Kidney epithelial cell (primary cell): ENCODE measurements at places on chromosomes 5 and 9.

DNA sequence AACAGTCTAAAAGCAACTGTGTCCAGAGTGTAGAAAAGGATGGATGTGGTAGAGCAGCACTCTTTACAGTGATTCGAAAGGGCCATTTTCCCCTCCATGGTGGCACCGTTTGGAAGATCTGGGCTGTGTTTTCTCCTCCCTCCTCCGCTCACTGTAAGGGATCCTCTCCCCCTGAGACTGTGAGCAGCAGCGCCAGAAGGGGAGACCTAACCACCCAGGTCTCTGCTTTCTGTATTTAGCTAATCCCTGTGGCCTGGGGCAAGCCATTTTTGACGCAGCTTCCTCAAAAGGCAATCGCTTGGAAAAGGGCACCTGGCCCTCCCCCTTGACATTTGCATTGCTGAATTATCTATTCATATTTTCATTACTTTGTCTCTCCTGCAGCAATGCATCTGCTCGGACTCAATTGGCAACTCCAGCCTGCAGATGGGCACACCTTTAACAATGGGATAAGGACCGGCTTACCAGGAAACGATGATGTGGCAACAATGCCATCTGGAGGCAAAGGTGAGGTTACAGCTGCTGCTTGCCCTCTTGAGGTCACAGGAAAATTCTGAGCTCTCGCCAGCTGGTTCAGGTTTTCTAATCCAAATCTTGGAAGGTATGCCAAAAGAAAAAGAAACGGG lies 244.3 kb upstream of the WWC1 start:
- peak; percentile 42 for DNase-seq

DNA sequence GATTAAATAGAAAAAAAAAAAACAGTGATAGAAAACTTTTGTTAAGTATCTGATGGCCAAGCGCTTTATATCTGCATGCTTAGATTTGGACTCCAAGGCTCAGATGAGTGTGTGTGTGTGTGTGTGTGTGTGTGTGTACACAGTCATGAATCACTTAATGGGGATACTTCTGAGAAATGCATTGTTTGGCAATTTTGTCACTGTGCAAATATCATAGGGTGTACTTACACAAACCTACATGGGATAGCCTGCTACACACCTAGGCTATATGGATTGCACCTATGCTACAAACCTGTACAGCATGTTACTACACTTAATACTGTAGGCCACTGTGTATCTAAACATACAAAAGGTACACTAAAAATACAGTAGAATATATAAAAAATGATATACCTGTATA lies 635.6 kb upstream of the NUDT12 start:
- DNase-seq = no peak

DNA sequence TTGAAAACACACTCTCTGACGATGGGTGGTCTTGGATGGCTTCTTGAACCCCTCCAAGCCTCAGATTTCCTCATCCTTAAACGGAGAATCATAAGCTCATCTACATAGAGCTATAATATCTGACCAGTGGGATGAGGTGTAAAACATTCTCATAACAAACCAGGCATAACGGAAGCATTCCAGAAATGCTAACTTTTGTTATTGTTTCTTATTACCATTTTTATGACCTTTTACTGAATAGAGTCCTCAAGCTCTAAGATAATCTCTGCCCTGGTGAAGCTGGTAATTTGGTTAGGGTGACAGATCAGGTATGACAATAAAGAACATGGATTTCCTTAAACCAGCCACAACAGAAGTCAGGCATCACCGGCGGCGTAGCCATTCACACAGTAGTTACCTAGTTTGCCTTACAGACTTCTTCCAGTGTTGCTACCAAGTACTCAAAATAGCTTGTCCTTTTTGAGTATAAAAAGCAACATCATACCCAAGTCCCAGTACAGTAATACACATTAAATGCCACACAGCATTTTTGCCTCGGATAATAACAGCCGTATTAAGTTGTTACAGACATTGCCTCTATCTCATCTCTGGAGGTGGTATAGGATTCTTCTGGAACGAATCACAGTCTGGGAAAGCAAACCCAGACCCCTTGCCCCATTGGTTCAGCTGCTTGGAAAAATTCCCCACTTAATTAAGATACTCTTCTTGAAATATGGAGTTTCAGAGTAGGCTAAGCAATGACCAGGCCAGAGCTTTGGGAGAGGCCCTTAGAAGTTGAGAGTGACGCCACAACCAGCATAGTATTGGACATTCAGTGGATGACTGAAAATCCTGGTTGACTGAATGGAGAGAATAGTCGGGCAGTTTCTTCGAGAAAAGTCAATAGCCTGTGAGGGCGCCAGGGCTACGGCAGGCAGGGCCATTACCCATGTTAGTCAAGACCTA lies 252.5 kb downstream of the SLIT3 start:
- no peak for DNase-seq

GRCh38 chr5:15577132-15577531 lies 77.2 kb downstream of the FBXL7 start:
- DNase-seq = no peak

GRCh38 chr5:92518318-92518904 lies 1062.6 kb downstream of the NR2F1-AS1 start:
- no peak for DNase-seq

- no peak for DNase-seq
Observed at GRCh38 chr5:29899583-29899982, 1293.9 kb upstream of the CDH6 start.

GRCh38 chr5:128007939-128008338 lies 75.6 kb upstream of the SLC12A2 start:
- no peak for DNase-seq

DNA sequence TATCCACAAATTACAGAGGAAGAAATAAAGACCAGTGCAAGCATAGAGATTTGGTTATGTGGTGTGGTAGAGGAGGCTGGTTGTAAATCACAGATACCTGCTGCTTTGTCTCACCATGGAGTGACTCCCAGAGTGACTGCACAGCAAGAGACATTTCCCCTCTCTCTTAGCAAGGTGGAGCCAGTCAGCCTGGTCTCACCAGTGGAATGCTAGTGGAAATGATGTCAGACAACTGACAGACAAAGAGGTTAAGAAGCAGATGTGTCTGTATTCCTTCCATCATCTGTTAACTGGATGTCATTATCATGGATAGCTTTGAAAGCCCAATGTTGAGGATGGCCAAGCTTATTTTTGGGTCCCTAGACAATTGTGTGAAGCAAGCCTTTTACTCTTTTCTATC lies 509.4 kb upstream of the SEMA6A start:
- DNase-seq = no peak

GRCh38 chr9:14111696-14112095 lies 202.2 kb downstream of the NFIB start:
- DNase-seq = no peak

GRCh38 chr9:108894225-108894997 lies 32.3 kb downstream of the ACTL7A start:
- DNase-seq = no peak

GRCh38 chr9:95729669-95730368 lies 145.7 kb upstream of the ERCC6L2 start:
- no peak for DNase-seq

DNA sequence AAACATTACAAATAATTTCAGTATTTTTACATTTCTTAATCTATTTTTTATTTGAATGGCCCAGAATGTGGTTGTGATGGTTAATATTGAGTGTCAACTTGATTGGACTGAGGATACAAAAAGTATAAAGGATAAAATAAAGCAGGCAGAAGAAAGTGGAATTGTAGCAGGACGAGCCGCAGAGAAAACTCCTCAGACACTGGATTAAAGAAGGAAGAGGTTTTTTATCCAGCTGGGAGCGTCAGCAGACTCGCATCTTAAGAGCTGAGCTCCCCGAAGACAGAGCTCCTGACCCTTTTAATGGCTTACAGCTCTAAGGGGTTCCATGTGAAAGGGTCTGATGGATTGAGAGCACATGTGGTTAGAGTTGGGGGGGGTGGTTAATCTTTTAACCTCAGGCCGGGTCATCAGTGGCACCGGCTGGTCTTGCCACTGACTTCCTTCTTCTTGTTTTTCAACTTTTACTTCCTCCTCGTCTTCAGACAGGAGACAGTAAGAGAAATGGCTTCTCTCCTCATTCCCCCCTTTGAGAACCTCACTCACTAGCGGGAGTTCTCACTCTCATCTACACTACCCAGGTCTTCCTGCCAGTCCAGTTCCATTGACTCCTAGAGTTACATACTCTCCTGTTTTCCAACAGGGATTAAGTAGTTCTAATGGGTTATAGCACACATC lies 80.0 kb downstream of the TMEM161B start:
- no peak for DNase-seq

DNA sequence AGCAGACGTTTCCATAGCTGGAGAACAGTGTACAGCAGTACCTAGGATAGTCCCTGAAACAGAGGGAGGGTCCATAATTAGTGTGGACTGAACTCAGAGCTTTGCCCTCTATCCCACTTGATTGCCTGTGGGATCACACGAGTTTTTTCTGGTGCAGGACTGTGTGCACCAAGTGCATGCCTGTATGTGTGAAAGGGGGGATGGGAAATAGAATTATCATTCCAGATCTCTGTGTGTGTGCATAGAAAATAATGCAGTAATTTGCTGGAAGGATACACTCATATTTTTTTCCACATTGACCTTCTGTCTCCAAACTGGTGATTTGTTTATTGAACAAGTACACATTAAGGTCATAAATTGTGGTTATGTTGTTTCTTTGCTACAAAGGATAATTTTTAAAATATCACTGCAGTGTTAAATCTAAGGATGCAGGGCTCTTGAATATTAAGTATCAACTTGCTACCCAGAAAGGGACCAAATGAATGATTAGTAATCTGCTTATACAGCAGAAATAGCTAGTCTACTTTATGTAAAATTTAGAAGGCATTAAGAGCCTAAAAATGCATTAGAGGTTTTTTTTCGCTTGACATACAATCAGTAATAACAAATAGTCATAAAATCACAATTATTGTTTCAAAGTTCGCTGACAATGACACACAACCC lies 292.9 kb downstream of the CDH18 start:
- DNase-seq = no peak

DNA sequence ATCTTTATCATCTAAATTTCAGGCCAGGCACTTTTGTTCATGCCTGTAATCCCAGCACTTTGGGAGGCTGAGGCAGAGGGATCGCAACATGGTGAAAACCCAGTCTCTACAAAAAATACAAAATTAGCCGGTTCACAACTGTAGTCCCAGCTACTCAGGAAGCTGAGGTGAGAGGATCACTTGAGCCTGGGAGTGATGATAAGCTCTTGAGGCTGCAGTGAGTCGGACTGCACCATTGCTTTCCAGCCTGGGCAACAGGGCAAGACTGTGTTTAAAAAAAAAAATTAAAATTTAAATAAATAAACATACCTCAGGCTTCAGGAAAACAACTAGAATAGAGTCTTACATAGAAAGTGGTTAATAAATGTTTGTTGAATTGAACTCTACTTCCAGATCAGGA lies 147.4 kb downstream of the AGTPBP1 start:
- no peak for DNase-seq

DNA sequence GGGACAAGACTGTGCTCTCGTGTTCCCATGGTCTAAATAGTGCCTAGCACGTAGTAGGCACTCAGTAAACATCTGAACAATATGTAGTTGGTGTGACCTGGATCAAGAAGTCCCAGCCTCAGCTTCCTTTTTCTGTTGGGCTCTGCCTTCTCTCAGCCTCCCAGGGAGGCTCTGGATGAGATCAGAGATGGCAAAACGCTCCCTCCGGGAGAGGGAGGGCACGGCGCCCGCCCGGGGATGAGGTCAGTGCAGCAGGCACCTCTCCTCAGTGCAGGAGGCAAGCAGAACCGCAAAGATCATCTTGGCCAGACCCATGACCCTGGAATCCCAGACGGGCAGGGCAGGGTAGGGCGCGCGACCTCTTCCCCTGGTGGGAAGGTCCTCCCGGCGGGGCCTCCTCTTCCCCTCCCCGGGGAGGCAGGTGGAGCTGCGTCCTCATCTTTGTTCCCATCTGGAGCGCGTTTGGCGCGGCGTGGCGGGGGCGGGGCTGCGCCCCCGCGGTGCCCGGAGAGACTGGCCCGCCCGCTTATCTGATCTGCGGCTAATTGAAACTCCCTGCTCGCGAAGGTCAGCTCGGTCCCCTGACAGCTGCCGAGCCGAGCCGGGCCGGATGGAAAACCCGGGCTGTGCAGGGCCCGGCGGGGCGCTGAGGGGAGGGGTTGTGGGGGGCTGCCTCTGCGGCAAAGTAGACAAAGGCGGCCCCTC lies 60.9 kb downstream of the CXXC5 start:
- DNase-seq = peak; percentile 77

DNA sequence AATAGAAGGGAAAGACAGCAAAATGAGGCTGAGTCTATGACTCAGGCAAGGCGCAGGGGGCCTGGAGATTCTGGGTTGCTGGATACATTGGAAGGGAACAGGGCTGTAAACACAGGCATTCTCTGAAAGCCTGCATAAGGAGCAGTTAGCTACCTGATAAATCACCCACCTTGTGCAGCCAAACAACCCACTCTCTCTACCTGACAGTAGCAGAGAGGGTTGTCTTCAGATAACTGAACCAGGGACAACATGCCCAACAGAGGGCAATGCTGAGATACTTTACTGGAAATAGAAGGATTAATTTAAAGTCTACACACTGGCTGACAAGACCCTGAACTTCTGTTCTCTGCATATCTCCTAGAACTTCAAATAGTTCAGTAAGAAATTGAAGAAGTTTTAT lies 161.6 kb downstream of the KCTD16 start:
- no peak for DNase-seq

- no peak for DNase-seq
Observed at GRCh38 chr5:170154744-170155143, 49.0 kb downstream of the FOXI1 start.

GRCh38 chr5:173473288-173473687 lies 143.2 kb downstream of the BOD1 start:
- DNase-seq = no peak

DNA sequence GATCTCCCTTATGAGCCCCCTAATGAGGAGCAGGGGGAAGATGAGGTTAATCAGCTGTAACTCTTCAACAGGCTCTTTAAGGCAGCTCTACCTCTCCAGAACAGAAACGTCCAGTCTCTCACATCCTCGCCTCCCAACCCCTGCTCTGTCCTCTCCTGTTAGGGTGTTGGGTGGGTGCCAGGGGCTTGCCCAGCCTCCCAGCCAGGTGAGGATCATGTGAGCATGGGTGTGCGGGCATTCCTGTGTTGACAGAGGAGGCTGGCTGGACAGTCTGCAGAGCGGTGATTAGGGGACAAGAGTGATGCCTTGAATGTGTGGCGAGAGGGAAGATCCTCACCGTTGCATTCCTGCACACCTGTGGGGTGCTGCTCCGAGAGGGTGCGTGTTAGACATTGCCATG lies 51.7 kb downstream of the CCDC180 start:
- no peak for DNase-seq

GRCh38 chr5:14225173-14225834 lies 82.2 kb downstream of the TRIO start:
- no peak for DNase-seq

- no peak for DNase-seq
Observed at GRCh38 chr5:133523961-133524586, 88.3 kb downstream of the FSTL4 start.

- peak; percentile 29 for DNase-seq
Observed at GRCh38 chr5:152505442-152506042, 100.5 kb upstream of the NMUR2 start.

GRCh38 chr5:143343042-143343441 lies 60.4 kb downstream of the NR3C1 start:
- DNase-seq = no peak
